ENCODE measurements at places on chromosomes 4 and X. TPM values are rescaled to one million over a fixed set of nuclear protein-coding genes. Genes with fewer than 3 reads are reported as not detected.

DNA sequence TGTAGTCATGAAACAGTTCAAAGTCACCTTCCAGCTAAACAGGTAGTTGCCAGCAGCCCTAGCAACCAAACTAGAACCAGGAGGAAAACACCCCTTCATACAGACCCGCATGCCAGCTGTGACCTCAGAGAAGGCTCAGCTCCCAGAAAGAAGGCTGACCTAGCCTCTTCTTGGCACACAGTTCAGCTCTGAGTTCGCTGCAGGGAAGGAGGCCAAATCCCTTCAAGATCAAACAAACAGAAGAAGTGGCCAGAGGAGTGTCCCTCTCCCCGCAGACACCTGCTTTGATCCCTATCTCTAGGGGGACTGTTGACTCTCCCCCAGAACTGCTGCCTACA lies 56.0 kb downstream of the HADH start:
- H3K27ac ChIP-seq: no peak overlapping the region
- no peaks in the 10 kb centered on the region for H3K27me3 ChIP-seq
- peaks cover 8% of the 10 kb centered on the region for H3K4me1 ChIP-seq
- no peak overlapping the region for H3K4me3 ChIP-seq
- peak; percentile 18 for DNase-seq
- no peaks in the 10 kb centered on the region for H3K36me3 ChIP-seq

DNA sequence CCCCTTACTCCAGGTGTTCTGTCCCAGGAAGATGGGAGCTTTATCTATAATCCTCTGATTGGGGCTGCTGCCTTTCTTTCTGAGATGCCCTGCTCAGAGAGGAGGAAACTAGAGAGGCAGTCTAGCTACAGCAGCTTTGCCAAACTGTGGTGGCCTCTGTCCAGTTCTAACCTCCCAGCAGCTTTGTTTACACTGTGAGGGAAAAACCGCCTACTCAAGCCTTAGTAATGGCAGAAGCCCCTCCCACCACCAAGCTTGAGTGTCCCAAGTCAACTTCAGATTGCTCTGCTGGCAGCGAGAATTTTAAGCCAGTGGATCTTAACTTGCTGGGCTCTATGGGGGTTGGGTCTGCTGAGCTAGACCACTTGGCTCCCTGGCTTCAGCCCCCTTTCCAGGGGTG lies 394.9 kb upstream of the PABPC5 start:
- H3K36me3 ChIP-seq: no peaks in the 10 kb centered on the region
- DNase-seq: no peak
- no peak overlapping the region for H3K4me3 ChIP-seq
- no peaks in the 10 kb centered on the region for H3K4me1 ChIP-seq

- DNase-seq: peak; percentile 88
- no peak overlapping the region for H3K4me3 ChIP-seq
- peaks cover 14% of the 10 kb centered on the region for H3K4me1 ChIP-seq
- no peaks in the 10 kb centered on the region for H3K27me3 ChIP-seq
- no peaks in the 10 kb centered on the region for H3K36me3 ChIP-seq
Observed at GRCh38 chrX:17459008-17459611, 84.1 kb downstream of the NHS start.

The HHIP gene
- 4.0 TPM for total RNA-seq

The PPP1R2C gene
- not detected for total RNA-seq

The SHOX gene
- total RNA-seq: not detected

- no peak overlapping the region for H3K27ac ChIP-seq
- peaks cover 6% of the 10 kb centered on the region for H3K4me1 ChIP-seq
- no peak for DNase-seq
- H3K27me3 ChIP-seq: no peaks in the 10 kb centered on the region
- H3K36me3 ChIP-seq: no peaks in the 10 kb centered on the region
Observed at GRCh38 chrX:16770970-16771482, 15.2 kb upstream of the TXLNG start.

The CT45A1 gene
- total RNA-seq: not detected

The SOX3 gene
- total RNA-seq: 0.98 TPM

- peaks cover 17% of the 10 kb centered on the region for H3K4me1 ChIP-seq
- H3K27me3 ChIP-seq: no peaks in the 10 kb centered on the region
- no peak overlapping the region for H3K4me3 ChIP-seq
- no peaks in the 10 kb centered on the region for H3K36me3 ChIP-seq
- DNase-seq: no peak
- no peak overlapping the region for H3K27ac ChIP-seq
Observed at GRCh38 chr4:153209410-153209809, 5.2 kb downstream of the TRIM2 start.

DNA sequence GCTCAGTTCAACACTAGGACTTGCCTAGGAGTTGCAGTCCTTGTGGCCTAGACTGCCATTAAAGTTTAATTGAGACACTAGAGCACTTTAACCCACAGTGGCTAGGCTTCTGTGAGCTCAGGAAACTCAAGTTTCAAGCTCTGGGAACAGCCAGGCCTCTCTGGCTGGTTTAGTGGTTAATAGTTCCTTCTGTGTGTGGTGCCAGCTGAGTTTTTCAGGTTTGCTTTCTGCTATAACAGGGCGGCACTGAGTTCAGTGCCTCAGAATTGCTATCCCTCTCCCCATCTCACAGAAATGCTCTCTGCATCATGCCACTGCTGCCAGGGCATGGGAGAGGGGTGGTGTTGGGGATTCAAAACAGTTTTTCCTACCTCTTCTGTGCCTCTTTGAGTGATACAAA lies 15.9 kb downstream of the MMAA start:
- DNase-seq: no peak
- no peaks in the 10 kb centered on the region for H3K27me3 ChIP-seq
- H3K27ac ChIP-seq: no peak overlapping the region
- no peaks in the 10 kb centered on the region for H3K4me1 ChIP-seq

DNA sequence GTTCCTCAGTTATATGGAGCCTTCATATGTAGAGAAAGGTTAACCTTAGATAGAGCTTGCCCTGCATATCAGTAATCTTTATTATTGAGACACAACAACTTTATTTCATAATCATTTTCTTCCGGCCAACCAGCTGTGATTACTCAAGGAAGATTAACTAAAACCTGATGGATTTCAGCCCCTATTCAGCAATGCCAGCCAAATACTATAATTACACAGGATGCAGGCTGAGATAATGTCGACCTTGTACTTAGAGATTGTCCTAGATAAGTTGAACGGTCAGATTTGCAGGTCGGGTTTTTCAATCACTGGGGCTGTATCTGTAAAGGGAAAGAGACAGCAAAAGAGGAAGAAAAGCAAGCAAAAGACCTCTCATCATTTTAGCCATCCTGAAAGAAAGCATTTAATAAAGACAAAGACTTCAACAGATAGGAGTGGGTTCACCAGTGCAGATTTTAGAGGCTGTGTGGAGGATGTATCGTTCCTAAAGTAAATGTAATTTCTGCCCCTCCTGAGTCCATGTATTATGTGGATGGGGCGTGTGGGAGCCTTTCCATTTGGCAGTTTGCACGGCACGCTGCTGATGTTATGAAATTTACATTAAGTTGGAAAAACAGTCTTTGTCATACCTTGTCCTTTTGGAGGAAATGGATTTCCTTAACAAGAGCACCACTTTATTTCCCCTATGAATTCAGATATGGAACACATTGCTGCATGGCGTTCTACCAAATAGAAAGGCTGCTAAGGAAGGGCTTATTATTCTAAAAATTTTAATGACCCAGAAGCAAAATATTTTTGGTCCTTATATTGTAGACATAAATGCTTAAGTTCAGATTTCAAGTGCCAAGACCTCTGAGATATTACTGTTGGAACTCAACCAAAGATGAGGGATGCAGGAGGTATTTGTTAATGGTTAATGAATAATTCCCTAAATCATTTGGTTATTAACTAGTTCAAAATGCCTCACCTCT lies 496.7 kb downstream of the SPRY1 start:
- H3K4me3 ChIP-seq: no peak overlapping the region
- no peaks in the 10 kb centered on the region for H3K36me3 ChIP-seq
- peak; percentile 70 for DNase-seq
- H3K27me3 ChIP-seq: no peaks in the 10 kb centered on the region
- H3K27ac ChIP-seq: no peak overlapping the region
- H3K4me1 ChIP-seq: no peaks in the 10 kb centered on the region

DNA sequence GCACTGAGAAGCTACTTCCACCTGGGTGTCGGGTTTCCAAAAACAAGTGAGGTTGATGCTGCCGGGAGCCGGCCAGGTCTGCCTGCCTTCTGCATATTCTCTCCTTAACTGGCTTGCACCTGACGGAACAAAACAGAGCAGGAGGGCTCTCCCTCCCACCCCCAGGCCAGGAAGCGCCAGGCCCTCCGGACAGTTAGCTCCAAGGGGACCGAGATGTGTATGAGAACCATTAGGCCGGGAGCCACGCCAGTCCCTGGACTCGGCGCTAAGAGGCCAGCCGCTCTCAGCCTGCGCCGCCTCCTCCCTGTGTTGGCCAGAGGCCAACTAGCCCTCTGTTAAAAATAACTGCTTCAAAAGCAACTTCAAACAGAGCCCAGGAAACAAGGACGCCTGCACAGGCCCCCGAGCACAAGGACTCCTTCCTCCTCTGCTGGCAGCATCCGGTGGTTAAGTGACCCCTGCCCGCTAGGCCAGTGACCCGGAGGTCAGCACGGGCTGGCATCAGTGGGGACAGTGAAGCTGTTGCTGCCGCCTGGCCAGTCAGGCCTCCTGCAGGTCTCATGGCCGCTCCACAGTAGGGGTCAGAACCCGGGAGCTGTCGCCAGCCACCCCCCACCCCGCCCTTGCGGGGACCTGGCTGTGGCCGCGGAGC lies 107.9 kb downstream of the ABLIM2 start:
- no peaks in the 10 kb centered on the region for H3K36me3 ChIP-seq
- peaks cover 27% of the 10 kb centered on the region for H3K27me3 ChIP-seq
- H3K4me1 ChIP-seq: peaks cover 3% of the 10 kb centered on the region
- DNase-seq: peak; percentile 17
- no peak overlapping the region for H3K4me3 ChIP-seq
- no peak overlapping the region for H3K27ac ChIP-seq

- no peaks in the 10 kb centered on the region for H3K4me1 ChIP-seq
- no peaks in the 10 kb centered on the region for H3K36me3 ChIP-seq
Observed at GRCh38 chr4:37882665-37883296, 8.1 kb upstream of the TBC1D1 start.

- no peaks in the 10 kb centered on the region for H3K4me1 ChIP-seq
- no peak overlapping the region for H3K27ac ChIP-seq
- H3K36me3 ChIP-seq: no peaks in the 10 kb centered on the region
- DNase-seq: no peak
- H3K27me3 ChIP-seq: no peaks in the 10 kb centered on the region
Observed at GRCh38 chr4:150939530-150939929, 75.6 kb downstream of the LRBA start.

GRCh38 chr4:156865451-156865850 lies 106.1 kb downstream of the PDGFC start:
- DNase-seq: peak; percentile 31
- H3K36me3 ChIP-seq: no peaks in the 10 kb centered on the region
- H3K27me3 ChIP-seq: no peaks in the 10 kb centered on the region
- H3K4me1 ChIP-seq: no peaks in the 10 kb centered on the region
- H3K27ac ChIP-seq: no peak overlapping the region

DNA sequence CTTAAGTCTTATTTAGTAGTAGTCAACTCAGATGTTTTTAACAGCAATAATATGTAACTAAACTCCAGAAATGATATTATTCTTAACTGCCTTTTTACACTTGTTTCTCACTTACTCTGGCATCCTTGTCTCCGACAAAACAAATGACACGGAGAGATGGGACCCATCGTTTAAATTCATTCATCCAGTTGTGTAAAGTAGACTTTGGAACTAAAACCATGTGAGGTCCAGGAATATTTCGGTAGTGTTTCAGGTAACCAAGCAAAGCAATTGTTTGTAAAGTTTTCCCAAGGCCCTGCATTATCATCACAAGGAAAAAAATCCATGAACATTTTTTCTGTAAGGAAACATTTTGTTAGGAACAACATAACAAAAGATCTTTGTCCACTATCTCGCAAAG lies 11.6 kb downstream of the SMARCA1 start:
- DNase-seq: no peak
- H3K36me3 ChIP-seq: peaks cover 15% of the 10 kb centered on the region
- H3K4me3 ChIP-seq: no peak overlapping the region
- H3K27me3 ChIP-seq: no peaks in the 10 kb centered on the region
- no peak overlapping the region for H3K27ac ChIP-seq
- peaks cover 2% of the 10 kb centered on the region for H3K4me1 ChIP-seq

- no peak overlapping the region for H3K4me3 ChIP-seq
- H3K27ac ChIP-seq: peak overlapping the region; percentile 95
- peak; percentile 95 for DNase-seq
Observed at GRCh38 chr4:168618577-168619265, 121.9 kb downstream of the PALLD start.

- H3K27ac ChIP-seq: no peak overlapping the region
- DNase-seq: no peak
- no peaks in the 10 kb centered on the region for H3K4me1 ChIP-seq
- H3K27me3 ChIP-seq: no peaks in the 10 kb centered on the region
- no peak overlapping the region for H3K4me3 ChIP-seq
Observed at GRCh38 chrX:29359276-29359675, 772.0 kb downstream of the IL1RAPL1 start.

GRCh38 chr4:148425327-148426110 lies 16.7 kb downstream of the NR3C2 start:
- no peaks in the 10 kb centered on the region for H3K36me3 ChIP-seq
- H3K27ac ChIP-seq: no peak overlapping the region
- no peaks in the 10 kb centered on the region for H3K27me3 ChIP-seq
- no peaks in the 10 kb centered on the region for H3K4me1 ChIP-seq

The HELT gene
- total RNA-seq: not detected

- no peaks in the 10 kb centered on the region for H3K27me3 ChIP-seq
- H3K36me3 ChIP-seq: no peaks in the 10 kb centered on the region
- H3K27ac ChIP-seq: no peak overlapping the region
- no peaks in the 10 kb centered on the region for H3K4me1 ChIP-seq
- H3K4me3 ChIP-seq: no peak overlapping the region
Observed at GRCh38 chr4:122045533-122045932, 93.7 kb upstream of the TRPC3 start.

GRCh38 chrX:39788521-39788920 lies 309.2 kb downstream of the BCOR start:
- H3K36me3 ChIP-seq: no peaks in the 10 kb centered on the region
- no peaks in the 10 kb centered on the region for H3K27me3 ChIP-seq
- H3K4me1 ChIP-seq: no peaks in the 10 kb centered on the region
- no peak for DNase-seq

The G3BP2 gene
- 281 TPM for total RNA-seq

- DNase-seq: peak; percentile 10
- no peaks in the 10 kb centered on the region for H3K4me1 ChIP-seq
- no peaks in the 10 kb centered on the region for H3K27me3 ChIP-seq
- no peak overlapping the region for H3K27ac ChIP-seq
Observed at GRCh38 chr4:85883180-85883579, 408.2 kb downstream of the ARHGAP24 start.

GRCh38 chrX:37867536-37868153 lies 20.3 kb upstream of the DYNLT3 start:
- no peak for DNase-seq
- H3K4me1 ChIP-seq: peaks cover 10% of the 10 kb centered on the region
- no peaks in the 10 kb centered on the region for H3K36me3 ChIP-seq
- no peak overlapping the region for H3K27ac ChIP-seq
- H3K27me3 ChIP-seq: no peaks in the 10 kb centered on the region

The SULT1B1 gene
- 0.11 TPM for total RNA-seq
